Activated CD8-positive, alpha-beta memory T cell treated with anti-CD3 and anti-CD28 coated beads for 1 hour (primary cell): ENCODE measurements at places on chromosomes 3 and 15.

GRCh38 chr15:81914734-81915256 is 131.0 kb downstream of the MEX3B start:
- no peak for DNase-seq

DNA sequence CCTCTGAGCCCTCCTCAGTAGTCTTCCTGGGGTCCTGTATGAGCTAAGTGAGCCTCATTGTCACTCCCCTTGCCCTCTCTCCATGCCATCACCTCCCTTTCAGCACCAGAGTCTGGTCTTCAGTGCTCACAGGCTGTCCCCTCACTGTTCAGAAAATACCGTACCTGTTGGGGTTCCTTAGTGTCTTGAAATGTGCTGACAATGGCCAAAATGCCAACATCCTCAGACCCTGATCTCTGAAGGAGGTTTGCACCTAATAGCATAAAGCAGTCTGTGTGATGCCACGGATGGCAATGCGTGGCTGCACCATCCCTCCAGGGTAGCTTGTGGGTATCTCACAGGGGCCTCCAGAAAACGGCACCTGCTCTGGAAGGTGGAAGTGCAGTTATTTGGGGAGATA is 301.0 kb upstream of the TLE3 start:
- DNase-seq: no peak

DNA sequence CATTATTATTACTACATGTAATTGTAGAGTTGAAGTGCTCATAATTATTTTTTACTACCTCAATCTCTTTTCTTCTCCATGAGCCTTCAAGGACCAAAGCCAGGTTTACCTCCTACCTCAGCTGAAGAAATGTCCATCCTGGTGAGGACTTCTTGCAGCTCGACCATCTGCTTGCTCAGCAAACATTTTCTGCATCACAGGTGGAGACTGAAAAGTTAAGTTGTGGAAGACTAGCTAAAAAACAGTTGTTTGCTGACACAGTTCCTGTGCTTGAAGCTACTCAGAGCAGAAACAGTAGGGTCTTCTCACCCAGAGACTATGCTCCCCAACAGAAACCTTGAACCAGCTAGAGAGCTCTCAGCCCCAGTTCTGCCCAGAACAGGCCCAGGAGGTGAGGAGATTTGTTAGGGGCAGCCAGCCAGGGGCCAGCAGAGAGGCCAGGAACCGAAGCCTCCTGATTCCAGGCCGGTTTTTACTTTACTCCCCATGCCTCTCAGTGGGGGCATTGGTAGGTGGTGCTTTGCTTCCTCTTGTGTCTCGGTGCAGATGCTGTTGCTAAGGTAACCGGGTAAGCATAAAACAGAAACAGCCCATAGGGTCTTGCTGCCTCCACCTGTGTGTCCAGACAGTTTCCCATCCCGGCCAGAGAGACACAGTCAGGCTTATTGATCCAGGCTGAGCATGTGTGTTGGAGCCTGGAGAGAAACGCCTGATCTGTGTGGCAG is 54.9 kb downstream of the CCNL1 start:
- no peak for DNase-seq

GRCh38 chr15:51193526-51193925 is 98.8 kb upstream of the TNFAIP8L3 start:
- no peak for DNase-seq

- no peak for DNase-seq
Measured at GRCh38 chr3:17154941-17155340, 270.2 kb downstream of the PLCL2 start.

- no peak for DNase-seq
Measured at GRCh38 chr3:16825617-16826204, 59.0 kb upstream of the PLCL2 start.

- DNase-seq: no peak
Measured at GRCh38 chr15:55434989-55435825, 26.9 kb downstream of the PIERCE2 start.

- no peak for DNase-seq
Measured at GRCh38 chr15:89899295-89899945, 5.6 kb upstream of the AP3S2 start.
